ENCODE measurements at places on chromosomes 13 and 19. TPM values are rescaled to one million over a fixed set of nuclear protein-coding genes. Genes with fewer than 3 reads are reported as not detected.

The SAFB gene
- total RNA-seq, result 116 TPM

The LSM4 gene
- 215 TPM for total RNA-seq

The ZNF460 gene
- 46.6 TPM for total RNA-seq

The FFAR3 gene
- total RNA-seq, result not detected

The TMEM147 gene
- 54.1 TPM for total RNA-seq

The SELENOW gene
- 140 TPM for total RNA-seq

DNA sequence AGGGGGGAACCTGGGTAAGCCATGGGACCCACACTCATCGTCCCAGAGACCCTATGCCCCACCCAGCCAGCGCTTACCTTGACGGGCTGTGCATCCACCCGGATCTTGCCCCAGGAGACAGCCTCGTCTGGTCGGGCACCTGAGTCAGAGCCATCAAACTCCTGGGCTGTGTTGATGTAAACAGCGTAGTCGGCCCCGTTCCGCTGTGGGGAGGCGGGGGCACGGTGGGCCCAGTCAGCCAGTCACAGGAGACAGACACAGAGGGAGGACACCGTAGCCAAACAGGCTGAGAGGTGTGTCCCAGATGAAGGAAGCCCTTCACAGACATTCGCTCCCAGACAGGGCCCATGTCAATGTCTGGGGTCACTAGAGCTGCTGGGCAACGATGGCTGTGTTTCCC lies 5.7 kb downstream of the DHPS start:
- DNase-seq, result no peak

DNA sequence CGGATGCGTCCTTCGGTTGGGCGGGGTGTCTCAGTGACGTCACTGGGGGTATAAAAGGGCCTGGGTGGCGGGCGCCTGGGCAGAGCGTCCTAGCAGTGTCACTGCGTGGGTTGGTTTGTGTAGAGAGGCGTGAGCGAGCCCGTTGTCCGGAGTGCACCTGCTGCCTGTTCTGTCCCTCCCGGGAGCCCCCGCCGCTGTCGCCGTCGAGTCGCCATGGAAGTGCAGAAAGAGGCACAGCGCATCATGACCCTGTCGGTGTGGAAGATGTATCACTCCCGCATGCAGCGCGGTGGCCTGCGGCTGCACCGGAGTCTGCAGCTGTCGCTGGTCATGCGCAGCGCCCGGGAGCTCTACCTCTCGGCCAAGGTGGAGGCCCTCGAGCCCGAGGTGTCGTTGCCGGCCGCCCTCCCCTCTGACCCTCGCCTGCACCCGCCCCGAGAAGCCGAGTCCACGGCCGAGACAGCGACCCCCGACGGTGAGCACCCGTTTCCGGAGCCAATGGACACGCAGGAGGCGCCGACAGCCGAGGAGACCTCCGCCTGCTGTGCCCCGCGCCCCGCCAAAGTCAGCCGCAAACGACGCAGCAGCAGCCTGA lies 2.9 kb downstream of the IER2 start:
- peak; percentile 97 for DNase-seq

GRCh38 chr13:59458908-59459579 lies 704.7 kb downstream of the DIAPH3 start:
- no peak for DNase-seq

DNA sequence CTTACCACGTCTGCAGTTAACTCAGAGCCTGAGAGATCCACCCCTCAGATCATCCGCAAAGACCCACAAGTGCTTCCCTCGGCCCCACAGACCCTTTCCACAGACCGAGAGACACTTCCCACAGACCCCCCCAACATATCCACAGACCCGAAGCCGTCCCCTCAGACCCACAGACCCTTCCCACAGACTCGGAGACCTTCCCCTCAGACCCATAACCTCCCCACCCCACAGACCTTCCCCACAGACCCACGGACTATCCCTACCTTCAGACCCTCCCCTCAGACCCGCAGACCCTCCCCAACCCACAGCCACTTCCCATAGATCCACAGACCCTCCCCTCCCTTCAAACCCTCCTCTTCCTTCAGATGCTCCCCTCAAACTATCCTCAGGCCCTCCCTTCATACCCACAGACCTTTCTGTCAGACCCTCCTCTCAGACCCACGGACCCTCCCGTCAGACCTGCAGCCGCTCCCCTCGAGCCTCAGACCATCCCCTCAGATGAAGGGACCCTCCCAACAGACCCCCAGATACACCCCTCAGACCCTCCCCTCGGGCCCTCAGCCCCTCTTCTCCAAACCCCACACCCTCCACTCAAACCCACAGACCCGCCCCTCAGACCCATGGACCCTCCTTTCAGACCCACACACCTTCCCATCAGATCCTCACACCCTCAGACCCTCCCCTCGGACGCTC lies 20.1 kb upstream of the TFDP1 start:
- DNase-seq, result peak; percentile 17

DNA sequence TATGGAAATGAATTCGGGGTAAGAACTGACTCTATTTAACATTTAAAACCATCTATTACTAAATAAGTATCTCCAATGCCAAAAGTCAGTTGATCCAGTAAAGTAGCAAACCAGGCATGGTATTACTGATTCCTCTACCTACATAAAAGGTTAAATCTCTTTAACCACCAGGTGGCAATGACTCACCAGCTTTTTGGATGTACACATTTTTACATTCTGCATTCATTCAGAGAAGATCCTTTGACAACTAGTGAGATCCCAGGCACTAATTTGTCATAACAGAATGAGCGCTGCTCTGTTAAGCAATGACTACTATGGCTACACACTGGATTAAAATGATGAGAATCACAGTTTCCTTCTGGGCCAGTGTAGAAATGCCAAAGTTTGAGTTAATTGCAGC lies 329.8 kb upstream of the GPC6 start:
- DNase-seq, result no peak

DNA sequence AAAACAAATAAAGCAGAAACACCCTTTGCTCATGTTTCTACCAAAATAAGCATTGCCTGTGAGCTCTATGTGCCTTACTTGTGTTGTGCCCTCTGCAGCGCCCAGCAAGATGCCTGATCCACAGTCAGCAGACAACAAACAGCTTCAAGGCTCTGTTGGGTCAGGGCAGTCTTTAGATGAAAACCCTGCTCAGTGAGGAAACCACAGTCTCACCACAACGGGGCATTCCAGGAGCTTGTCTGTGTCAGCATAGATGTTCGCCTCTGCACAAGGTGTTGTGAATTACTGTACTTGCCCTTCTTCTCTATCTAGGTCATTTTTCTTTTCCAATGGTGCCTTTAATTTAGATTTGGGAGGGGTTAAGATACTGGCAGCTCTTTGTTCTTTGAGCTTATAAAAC lies 251.9 kb downstream of the COL4A1 start:
- DNase-seq, result no peak

DNA sequence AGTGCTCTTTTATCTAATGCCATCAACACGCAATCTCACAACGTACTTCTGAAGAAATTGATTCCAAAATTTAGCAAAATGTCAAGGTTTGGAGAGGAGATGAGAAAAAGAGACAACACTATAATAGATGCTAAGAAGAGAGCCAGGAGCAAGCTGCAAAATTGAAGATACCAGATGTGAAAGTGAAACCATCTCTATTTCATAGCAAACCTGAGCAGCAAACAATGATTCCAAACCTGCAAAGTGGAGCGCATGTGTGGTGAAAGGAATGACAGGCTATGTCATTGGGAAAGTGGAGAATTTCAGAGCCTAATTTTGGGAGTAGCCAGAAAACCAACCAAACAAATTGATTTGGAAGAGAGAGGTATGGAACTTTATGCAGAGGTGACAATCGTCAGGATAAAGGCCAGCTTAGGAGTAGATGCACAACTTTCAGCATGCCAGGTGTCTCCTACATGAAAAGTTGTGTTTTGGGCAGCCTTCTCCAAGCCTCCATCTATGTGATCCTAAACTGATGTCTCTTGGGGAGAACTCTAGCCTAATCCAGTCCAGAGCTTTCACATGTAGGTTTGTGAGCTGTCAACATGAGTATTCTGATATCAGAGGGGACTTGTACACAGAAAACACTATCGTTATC lies 158.4 kb upstream of the FNDC3A start:
- no peak for DNase-seq

DNA sequence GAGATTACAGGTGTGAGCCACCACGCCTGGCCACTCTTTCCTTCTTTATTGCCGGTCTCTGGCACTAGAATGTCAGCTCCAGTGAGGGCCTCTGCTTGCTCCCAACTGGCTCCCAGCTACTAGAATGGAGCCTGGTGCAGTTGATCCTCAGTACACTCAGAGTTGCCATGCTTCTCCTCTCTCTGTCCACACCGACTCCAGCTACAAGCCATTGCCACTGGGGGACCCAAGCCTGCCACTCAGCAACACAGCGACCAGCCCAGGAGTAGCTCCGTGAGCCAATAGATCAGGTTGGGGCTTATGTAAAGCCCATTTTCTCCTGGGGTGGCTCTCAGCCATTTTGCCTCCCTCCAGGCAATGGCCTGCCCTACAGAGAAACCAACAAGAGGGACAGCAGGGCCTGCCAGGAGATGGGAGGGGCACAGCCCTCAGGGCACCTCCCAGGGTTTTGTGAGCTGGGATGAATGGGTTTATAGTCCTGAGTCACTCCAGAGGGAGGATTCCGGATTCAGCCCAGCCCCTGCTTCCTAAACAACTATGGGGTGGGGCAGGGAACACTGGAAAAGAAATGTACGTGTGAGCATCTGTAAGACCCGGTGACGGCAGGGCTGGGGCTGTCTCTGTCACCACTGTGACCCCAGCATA lies 36.5 kb downstream of the OPA3 start:
- no peak for DNase-seq

Measured in activated CD8-positive, alpha-beta T cell treated with anti-CD3 and anti-CD28 coated beads, Interleukin-2, amount 10 ng/mL, durations not matched to agents 7 days and 5 days (primary cell).